GM23338 (cell line): ENCODE measurements at places on chromosomes 13 and 19.
A peak's percentile ranks its signal among the peaks of the same experiment; 100 is the strongest.

- DNase-seq = no peak
Measured at GRCh38 chr19:1258707-1259205, 10.4 kb downstream of the MIDN start.

- DNase-seq = no peak
Measured at GRCh38 chr19:6613711-6614110, 22.8 kb upstream of the CD70 start.

GRCh38 chr13:50932091-50932490 lies 22.5 kb downstream of the RNASEH2B start:
- DNase-seq = no peak

- DNase-seq = no peak
Measured at GRCh38 chr13:30345426-30346100, 38.2 kb upstream of the KATNAL1 start.

DNA sequence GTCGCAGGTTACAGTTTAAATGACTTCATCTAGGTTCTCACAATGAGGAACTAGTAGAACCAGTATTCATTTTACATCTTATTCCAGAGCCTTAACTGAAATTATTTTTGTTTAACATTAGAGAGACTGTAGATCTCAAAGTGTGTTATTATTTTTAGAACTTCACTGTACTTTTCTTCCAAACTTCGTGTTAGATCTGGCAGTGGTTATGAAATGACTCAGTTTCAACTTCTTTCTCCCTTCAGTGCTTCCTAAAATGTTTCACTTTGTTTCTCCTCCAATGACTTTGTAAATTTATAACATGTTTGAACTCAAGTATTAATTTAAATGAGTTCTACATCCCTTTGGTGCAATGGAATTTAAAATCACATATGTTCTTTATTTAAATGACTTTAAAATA lies 139.3 kb downstream of the PCDH9 start:
- DNase-seq = no peak

DNA sequence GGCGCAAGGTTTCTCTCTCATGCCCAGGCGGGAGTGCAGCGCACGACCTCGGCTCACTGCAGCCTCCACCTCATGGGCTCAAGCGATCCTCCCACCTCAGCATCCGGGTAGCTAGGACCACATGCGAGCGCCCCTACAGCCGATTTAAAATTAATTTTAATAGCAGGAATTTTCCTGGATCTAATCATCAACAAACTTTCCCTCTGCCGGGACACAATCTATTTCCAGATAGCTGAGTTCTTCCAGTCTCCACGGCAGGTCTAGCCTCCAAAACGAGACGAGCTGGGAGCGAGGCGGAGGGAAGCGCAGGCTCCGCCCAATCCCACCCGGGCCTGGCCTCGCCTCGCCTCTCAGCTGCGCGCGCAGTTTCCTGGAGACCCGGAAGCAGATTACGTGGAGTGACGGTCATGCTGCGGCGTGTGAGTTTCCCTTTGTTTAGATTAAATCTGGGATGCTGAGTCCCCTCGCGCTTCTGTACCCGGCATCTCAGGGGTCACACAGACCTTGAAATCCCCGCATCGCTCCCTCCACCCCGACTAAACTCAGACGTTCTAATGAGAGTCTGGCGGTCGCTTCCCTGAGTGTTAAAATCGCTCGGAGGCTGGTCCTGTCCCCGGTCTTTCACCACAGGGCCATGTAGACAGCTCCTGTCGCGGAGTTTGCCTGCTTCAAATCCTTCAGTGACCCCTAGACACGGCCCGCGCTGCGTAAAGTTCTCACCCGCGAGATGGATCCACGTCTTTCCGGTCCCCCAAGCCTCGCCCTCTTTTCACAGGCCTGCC lies at the start of gene ZNF880:
ZNF880 (plus strand) TSS at position 365 of the 782 bp plus-strand sequence; CDS start at position 408, 43 bp downstream.
- DNase-seq = peak; percentile 98

- DNase-seq = no peak
Measured at GRCh38 chr19:38978326-38978689, 2.8 kb upstream of the FBXO17 start.

GRCh38 chr19:16661480-16662034 lies 618 bp downstream of the TMEM38A start:
- peak; percentile 72 for DNase-seq

- DNase-seq = no peak
Measured at GRCh38 chr19:24099829-24100228, 12.8 kb downstream of the ZNF254 start.

GRCh38 chr13:73060251-73061160 lies 1.7 kb downstream of the KLF5 start:
- no peak for DNase-seq

DNA sequence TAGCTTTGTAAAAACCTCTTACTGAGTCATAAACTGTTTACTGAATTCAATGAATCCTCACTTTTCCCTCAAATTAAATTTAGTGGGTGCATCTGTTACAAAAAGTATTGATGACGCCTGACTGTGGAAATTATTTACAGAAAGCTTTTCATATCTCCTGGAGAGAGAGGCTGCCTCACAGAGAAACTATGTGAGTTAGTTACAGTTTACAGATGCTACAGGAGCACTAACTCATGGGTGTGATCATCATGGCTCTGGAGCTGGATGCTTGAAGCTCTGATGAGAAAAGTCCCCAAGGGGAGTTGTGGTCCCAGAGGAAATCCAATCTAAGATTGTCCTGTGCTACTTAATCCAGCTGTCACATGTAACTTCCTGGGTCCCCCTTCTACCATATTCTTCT lies 590.8 kb downstream of the LMO7 start:
- DNase-seq = no peak

GRCh38 chr13:32314271-32315237 lies 609 bp downstream of the ZAR1L start:
- peak; percentile 85 for DNase-seq

- peak; percentile 85 for DNase-seq
Measured at GRCh38 chr19:6092329-6093286, 17.7 kb downstream of the RFX2 start.

- no peak for DNase-seq
Measured at GRCh38 chr13:24249624-24250023, 59.8 kb upstream of the C1QTNF9 start.

- no peak for DNase-seq
Measured at GRCh38 chr19:34222386-34222785, 32.0 kb upstream of the GARRE1 start.

DNA sequence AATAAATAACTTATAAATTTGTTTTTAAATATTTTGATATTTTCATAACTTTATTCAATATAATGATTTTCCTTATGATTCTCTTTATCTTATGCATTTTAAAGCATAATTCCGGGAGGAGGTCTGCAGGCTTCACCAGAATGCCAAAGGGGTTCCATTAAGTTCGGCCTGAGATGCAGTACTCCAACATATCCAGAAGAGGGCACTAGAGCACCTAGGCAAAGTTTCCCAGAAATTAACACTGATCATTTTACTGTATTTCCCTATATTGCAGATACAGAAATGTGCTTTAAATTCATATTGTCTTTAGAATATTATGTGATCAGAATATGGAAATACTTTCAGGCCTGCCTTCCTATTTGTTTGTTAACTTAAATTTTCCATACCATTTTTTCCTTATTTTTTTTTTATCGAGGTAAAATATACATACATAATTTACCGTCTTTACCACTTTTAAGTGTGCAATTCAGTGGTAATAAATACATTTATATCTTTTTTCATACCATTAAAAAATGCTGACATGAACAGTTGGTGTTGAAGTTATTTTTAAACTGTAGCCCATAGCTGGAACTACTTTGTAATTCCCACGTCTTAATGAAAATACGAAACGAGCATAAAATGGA lies 58.9 kb upstream of the TM9SF2 start:
- peak; percentile 62 for DNase-seq

DNA sequence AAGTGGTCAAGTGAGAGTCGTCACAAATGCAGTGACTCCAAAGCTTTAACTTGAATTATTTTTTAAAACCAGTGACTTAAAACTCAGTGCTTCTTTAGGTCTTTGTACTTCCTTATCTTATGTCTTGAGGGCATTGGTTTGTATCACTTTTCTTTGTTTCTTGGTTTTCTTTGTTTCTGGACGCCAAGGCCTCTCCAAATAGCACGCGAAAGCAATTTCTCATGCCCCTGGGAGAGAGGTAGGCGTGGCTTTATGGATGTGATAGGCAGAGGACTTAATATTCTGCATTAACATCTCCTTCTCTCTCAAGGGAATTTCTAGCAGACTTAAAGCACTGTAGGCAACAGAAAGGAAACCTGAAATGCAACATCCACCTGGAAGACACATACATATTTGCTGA lies 20.6 kb downstream of the UBE2L5 start:
- DNase-seq = no peak

DNA sequence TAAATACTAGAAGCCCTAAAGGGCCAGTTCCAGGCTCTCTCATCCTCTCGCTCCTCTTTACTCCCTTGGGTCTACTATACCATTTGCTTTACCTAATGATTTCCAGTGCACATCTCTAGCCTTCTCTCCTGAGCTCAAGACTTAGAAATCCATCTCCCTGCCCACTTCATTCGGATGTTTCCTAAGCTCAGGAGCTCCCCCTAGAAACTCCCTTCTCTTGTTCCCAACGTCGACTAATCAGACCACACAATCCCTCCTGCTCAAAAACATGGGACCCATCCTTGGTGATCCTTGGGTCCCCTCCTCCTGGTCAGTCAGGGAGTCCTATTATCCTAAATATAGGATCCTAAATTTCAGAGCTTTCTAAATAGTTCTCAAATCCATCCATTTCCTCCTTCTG lies 21.1 kb upstream of the STK24 start:
- peak; percentile 73 for DNase-seq

- DNase-seq = peak; percentile 66
Measured at GRCh38 chr19:970695-971094, 13.4 kb upstream of the WDR18 start.
